ENCODE measurements at places on chromosomes 6 and 20.

GRCh38 chr20:60869087-60869486 lies 383.0 kb upstream of the CDH4 start:
- DNase-seq: no peak

- no peak for DNase-seq
These were observed 1.9 kb downstream of the MAVS start for GRCh38 chr20:3848565-3848964.

DNA sequence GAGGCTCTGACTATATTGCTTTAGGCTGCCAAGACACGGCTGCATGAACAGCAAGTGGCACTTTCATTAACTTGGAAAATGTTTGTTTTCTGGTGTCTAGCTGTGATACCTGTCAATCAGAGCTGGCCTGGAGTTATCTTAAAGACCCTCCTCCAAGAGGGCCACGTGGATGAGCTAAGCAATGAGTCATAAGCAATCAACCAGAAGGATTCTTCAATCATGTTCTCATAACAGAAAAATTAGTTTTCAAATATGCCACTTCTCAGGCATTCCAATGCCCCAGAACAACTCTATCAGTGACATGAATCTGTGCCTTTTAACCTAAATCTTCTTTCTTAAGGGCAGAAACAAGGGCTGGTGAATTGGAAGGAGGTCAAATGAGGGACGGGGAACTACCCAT lies 283.0 kb downstream of the HTR1B start:
- no peak for DNase-seq

DNA sequence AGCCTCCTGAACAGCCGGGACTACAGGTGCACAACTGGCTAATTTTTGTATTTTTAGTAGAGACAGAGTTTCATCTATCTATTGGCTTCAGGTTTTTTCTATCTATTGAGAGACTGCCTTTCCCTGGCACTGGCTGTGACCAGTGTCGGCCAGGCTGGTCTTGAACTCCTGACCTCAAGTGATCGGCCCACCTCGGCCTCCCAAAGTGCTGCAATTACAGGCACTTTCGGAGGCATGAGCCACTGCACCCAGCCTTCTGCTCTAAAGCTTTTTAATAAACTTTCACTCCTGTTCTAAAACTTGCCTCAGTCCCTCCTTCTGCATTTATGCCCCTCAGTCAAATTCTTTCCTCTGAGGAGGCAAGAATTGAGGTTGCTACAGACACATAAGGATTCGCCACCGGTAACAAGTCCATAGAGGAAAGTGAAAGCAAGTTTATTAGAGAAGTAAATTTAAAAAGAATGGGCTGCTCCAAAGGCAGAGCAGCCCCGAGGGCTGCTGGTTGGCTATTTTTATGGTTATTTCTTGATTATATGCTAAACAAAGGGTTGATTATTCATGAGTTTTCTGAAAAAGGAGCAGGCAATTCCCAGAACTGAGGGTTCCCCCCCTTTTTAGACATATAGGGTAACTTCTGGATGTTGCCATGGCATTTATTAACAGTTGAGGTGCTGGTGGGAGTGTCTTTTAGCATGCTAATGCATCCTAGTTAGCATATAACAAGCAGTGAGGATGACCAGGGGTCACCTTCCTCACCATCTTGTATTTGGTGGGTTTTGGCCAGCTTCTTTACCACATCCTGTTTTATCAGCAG lies 44.8 kb upstream of the RNGTT start:
- DNase-seq: no peak

GRCh38 chr6:106522562-106523250 lies 106.6 kb downstream of the RTN4IP1 start:
- no peak for DNase-seq

DNA sequence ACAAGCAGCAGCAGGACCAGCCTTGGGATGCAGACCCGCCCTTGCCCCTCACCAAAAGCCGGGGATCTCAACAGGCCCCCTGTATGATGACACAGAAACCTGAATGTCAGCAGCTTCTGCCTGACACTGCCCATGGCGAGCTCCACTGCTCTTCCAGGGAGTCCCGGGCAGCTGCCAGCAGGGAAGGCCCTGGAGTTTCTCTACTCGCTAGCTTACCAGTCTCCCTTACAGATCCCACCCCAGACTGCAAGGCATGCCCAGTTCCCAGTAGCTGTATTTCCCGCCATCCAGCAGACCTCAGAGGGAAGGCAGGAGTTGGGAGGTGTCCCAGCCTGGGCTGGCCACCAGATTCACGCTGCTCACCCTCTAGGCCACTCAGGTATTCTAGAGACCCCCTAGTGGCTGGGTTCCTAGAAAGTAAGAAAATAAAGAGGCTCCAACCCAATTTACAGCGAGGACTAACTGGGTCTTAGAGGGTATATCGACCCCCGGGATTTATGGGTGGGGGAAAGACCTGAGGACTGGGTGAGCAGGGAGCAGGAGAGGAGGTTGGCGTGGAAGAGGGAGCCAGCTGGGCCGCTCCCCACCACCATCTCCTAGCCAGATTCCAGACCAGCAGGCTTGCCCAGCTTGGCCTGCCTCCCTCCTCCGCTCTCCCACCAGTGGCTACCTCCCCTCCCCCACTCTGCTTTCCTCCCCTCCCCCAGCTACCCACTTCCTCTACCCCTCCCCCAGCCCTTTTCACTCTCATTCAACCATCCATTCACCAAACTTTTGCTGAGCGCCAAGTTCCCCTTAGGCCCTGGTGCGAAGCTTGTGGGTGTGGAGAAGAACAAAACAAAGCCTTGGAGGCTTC lies 9.7 kb upstream of the HMGA1 start:
- no peak for DNase-seq

DNA sequence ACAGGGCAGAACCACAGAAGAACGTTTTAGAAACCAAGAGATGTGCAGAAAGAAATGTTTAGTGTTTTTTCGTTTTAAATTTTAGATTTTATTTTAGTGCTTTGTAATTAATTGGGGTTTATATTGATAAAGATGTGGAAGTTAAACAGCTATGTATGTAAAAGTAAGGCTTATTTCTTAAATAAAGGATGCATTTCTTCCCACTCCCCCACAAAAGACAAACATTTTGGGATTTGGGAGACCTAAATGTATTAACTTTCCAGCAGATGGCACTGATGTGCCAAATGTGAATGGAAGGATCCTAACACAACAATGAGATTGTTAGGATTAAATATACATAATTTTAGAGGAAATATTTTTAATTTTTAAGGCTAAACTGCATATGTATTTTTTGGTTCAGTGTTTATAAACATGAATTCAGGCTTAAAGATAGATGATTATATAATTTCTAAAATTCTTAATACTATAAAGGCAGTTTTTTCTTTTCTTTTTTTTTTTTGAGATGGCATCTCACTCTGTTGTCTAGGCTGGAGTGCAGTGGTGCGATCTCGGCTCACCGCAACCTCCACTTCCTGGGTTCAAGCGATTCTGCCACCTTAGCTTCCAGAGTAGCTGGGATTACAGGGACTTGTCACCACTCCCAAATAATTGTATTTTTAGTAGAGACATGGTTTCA lies 12.0 kb downstream of the PFDN4 start:
- peak; percentile 48 for DNase-seq

Measured in hippocampal formation (tissue), 2 donors.